ENCODE measurements at places on chromosomes 7 and 10.
A peak's percentile ranks its signal among the peaks of the same experiment; 100 is the strongest.

DNA sequence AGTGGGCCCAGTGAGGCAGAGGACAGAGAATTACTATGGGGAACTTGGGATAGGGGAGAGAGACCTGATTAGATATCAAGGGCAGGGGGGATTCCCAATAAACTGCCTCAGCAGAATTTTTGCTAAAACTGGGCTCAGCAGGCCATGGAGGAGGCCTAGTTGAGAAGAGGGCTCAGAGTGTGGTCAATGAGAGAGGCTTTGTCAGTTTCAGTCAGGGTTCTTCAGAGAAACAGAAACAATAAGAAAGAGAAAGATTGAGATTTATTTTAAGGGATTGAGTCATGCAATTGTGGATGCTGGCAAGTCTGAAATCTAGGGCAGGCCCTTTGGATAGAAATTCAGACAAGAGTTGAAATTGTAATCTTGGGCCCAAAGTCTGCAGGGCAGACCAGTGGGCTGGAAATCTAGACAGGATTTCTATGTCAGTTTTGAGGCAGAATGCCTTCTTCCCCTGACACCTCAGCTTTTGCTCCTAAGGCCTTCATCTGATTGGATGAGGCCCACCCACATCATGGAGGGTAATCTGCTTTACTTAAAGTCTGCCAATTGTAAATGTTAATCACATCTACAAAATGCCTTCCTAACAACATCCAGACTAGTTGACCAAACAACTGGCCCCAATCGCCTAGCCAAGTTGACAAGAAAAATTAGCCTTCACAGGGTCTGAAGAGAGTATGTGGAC is 33.5 kb upstream of the CCSER2 start:
- DNase-seq = no peak

- no peak for DNase-seq
These were observed 8.3 kb upstream of the SLC29A4 start for GRCh38 chr7:5274441-5274840.

DNA sequence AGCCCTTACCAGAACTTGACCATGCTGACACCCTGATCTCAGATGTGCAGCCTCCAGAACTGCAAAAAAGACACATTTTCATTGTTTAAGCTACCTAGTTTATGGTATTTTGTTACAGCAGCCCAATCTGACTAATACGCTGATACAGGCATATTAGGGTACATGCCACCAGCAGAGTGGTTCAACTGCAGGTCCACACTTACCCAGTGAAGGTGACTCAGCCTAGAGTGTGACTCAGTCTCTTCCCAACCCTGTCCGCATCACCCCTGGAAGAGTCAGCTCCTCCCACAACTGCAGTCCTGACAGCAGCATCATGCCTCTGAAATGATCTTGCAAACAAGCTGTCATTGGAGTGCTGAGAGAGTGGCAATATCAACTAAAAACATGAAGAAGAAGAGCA is 30.8 kb upstream of the GOT1 start:
- no peak for DNase-seq

DNA sequence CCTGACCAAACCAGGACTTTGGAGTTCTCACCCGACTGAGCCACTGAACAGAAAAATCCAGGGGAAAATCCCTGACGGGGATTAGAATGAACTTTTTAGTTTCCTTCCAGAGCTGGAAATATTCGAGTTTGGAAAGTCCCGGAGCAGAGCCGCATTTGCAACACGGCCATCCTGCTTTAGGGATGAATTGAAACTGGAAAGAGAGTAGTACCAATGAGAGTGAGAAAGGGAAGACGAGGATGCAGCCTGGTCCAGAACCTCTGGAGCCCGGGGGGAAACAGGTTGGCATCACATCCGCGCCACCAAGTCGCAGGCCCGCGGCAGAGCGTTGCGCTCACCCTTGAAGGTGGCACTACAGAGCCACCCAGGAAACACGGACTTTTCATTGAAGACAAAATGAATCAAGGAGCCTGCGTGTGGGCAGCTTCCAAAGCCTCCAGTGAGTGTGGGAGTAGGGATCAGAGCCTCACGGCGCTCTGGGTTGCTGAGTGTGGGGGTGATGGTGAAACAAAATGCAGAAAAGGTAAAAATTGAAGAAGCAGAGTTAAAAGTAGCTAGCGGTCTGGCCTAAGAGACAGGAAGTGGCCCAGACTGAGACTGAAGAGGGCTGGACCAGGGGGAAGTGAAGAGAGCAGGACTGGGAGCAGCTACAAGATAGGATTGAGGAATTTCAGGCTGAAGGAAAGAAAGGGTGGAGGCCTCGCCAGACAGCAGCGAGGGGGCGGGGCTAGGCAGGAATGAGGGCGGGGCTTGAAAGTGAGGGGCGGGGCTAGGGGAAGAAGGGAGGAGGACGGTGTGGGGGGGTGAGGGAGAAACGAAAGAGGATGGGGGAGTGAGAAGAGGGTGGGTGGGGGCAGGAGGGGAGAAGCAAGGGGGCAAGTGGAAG is 1.8 kb downstream of the SMURF1 start:
- DNase-seq = peak; percentile 43

GRCh38 chr10:2980791-2981360 is 86.5 kb upstream of the PFKP start:
- no peak for DNase-seq

- DNase-seq = no peak
These were observed 219.2 kb downstream of the CAMK1D start for GRCh38 chr10:12568391-12569009.

DNA sequence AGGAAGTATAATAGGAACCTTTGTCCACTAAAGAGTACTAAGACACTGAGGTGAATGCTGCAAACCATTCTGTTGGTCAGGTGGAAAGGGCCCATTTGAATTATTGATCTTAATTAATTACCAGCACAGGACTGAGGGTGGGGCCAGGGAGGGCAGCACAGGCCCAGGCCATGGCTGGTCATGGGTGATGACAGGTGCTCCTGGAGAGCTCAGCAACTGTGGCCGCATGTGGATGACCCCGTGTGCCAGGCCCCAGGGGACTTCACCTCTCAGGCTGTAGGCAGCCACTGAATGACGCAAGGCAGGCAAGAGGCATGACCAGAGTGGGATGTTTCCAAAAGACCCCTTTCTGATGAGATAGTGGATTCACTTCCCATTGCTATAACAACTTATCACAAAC is 54.2 kb downstream of the HECW1 start:
- no peak for DNase-seq

GRCh38 chr10:29877793-29878491 is 181.4 kb downstream of the JCAD start:
- DNase-seq = no peak

DNA sequence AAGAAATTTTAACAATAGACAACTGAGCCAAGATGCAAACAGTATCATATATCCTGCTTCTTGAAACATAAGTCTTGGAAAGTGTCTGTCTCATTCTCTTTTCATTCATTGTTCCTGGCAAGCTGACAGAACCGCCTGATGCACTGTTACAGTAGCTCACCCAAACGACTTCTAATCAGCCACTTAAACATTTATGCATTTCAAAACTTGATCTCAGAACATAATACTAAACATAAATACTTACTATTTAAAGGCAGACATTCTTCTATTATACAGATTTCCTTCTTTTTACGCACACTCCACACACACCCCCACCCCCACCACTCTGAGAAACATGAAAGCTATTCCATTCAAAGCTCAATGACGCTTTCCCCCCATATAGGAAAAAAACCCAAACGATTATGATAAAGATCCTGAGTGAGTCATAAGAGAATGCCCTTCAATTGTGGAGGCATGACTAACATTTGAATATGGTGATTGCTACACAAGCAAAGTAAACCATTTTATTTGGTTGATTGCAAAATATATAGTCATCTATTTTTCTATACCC is 30.5 kb downstream of the SHTN1 start:
- no peak for DNase-seq

DNA sequence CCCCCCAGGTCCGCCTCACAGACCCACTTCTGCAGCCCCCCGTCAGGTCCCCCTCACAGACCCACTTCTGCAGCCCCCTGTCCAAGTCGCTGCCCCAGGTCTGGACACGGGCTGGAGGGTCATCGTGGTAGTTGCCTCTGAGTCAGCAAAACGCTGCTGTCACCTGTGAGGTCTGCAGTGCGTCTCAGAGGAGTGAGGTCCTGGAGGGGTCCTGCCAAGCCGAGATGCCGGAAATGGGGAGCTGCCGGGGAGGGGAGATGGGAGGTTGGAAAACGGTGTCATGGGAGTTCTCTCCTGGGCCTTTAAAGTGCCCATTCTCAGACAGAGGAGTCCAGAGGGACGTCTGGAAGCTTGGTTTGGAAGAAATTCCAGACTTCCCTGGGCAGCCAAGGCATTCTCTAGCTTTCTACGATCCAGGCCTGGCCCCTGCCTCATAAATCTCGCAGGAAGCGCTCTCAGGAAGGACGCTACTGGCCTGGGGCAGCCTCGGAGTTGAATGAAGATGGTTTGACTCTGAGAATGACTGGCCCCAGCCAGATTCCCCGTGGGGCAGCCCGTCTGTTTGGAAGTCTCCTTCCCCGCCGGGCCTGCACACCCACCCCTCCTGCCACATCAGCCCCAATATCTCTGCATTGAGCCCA is 38.7 kb downstream of the CALML3 start:
- DNase-seq = no peak

- no peak for DNase-seq
These were observed 29.9 kb downstream of the MBL2 start for GRCh38 chr10:52742731-52743130.

DNA sequence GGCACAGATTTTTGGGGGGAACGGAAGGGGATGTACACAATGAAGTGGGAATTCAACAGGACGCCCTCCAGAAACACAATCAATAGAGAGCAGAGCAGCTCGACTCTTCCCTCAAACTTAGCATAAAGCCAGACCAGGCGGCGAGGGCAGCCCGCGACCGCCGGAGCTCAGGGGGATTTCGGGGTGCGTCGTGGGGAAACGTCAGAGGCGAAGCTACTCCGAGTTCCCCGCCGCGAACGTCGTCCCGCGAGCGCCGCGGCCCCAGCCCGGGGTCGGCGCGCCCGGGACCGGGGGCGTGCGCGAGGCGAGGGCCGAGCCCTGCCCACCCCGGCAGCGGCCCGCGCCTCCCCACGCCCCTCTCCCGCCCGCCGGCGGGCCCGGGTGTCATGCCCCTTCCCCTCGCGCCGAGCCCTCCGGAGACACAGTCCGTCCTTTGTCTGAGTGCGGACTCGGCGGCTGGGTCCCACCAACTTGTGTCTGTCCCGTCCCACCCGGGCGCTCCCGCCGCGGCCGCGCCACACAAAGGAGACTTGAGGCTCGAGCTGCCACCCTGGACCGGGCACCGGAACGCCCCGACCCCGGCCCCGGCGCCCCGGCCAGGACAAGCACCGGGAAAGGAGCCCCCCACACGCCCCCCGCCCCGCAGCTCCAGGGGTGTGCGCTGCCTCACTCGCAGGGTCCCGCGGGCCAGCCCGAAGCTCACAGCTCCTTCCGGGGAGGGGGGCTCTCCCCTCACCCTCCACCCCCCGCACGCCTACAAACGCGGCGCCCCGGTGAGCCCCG is 634 bp downstream of the EZH2 start:
- DNase-seq = peak; percentile 24

- no peak for DNase-seq
These were observed 88.0 kb upstream of the PRSS58 start for GRCh38 chr7:142345811-142346210.

- no peak for DNase-seq
These were observed 65.7 kb downstream of the AP3M1 start for GRCh38 chr10:74084955-74085354.

GRCh38 chr10:120584786-120585185 is 127.8 kb downstream of the PLPP4 start:
- DNase-seq = no peak

DNA sequence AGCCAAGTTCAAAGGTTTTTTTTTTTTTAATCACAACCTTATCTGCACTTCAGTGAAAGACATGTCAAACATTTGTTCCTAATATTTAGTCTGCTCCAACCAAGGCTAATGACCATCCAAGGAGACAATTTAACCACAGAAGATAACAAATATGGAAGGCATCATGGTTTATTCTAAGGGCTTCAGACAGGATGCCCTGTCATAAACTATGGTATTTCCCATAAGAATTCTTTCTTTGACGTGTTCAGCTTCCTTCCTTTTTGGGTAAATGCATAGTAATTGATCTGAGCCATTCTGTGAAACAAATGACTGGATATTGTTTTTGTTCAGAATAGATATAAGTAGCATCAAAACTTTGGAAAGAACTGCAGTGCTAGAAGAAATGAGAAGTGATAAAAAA is 326.5 kb upstream of the AOAH start:
- DNase-seq = no peak

DNA sequence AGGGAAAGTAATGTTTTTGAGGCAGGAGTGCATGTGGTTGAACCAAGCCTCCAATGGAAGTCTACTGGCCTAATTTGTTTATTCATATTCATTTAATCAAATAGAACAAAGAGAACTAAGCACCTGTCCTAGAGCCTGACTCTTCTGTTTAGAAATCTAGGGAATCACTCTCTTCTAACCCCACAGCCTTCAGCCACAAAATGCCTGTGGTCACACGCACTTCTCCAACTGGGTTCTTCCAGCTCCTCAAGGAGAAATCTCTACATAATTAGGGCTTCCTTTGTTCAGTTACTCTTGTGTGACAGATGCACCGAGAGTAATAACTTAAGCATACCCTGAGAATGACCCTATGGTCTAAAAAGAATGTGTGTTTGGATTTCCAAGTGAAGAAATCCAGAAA is 133.7 kb upstream of the NAMPT start:
- no peak for DNase-seq

- no peak for DNase-seq
These were observed 319.6 kb downstream of the GLRX3 start for GRCh38 chr10:130455791-130456190.

- DNase-seq = no peak
These were observed 58.3 kb downstream of the VCL start for GRCh38 chr10:74056050-74056818.

GRCh38 chr7:158124671-158125079 is 462.9 kb downstream of the PTPRN2 start:
- no peak for DNase-seq

GRCh38 chr7:132377015-132377414 is 199.3 kb downstream of the PLXNA4 start:
- DNase-seq = no peak

GRCh38 chr7:12861070-12861469 is 173.6 kb downstream of the ARL4A start:
- no peak for DNase-seq

DNA sequence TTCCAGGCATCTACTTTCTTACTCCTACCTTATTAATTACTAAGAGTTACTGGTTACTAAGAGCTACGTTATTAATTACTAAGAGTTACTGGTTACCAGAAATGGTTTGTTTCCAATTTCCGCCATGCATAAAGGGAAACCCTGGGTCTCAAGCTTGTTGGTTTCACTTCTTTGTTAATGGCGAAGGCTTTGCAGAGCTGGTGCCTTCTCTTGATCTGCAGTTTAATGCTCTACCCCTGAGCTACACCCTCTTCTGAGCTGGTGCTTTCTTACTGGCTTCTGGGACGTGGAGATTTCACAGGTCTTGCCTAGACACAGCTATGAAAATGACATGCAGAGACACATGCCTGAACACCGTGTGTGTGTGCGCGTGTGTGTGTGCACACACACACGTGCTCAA is 560 bp downstream of the CPA4 start:
- no peak for DNase-seq

All from stimulated activated CD8-positive, alpha-beta memory T cell treated with anti-CD3 and anti-CD28 coated beads, Interleukin-4, amount 100 ng/mL, for 1 hour (primary cell).